ENCODE measurements at places on chromosomes 4 and X.
A peak's percentile ranks its signal among the peaks of the same experiment; 100 is the strongest.

DNA sequence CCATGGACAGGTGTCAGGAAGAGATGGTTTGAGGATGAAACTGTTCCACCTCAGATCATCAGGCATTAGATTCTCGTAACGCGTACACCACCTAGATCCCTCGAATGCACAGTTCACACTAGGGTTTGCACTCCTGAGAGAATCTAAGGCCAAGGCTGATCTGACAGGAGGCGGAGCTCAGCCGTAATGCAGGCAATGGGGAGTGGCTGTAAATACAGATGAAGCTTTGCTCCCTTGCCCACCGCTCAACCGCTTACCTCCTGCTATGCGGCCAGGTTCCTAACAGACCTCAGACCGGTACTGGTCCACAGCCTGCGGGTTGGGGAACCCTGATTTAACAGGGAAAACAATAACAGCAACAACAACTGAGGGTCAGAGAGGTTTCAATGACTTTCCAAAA, 2.0 kb upstream of the TEC start:
- DNase-seq = no peak

DNA sequence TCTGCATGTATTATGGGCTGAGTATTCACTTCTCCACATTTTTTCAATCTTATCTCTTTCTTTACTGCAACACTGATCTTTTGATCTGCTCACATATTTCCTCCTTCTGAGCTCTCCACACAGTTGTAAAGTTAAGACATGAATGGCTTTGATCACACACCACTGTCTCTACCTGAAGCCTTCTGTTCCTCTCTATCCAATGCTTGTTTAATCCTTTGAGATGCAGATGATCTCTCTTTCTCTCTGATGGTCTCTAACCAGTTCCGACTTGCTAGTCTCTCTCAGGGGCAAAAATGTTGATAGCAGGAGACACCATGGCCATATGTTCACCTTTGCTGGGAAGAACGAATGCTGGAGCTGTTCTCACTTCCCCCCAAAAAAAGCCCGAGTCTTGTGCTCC, 162.4 kb downstream of the UNC5C start:
- no peak for DNase-seq

GRCh38 chr4:86837691-86838503, 11.3 kb downstream of the SLC10A6 start:
- no peak for DNase-seq

- peak; percentile 66 for DNase-seq
Measured at GRCh38 chrX:110317820-110318663, at the start of gene AMMECR1. Gene AMMECR1, minus strand, starts transcription at chrX:110318085. Its CDS starts 14 bp downstream, at chrX:110318071.

GRCh38 chr4:76013540-76013939, 6.2 kb upstream of the CXCL9 start:
- DNase-seq = no peak

GRCh38 chr4:35538807-35539206, 705.5 kb downstream of the ARAP2 start:
- DNase-seq = no peak
